Mesangial cell (primary cell): ENCODE measurements at places on chromosomes 16 and 17. TPM values are rescaled to one million over a fixed set of nuclear protein-coding genes. Genes with fewer than 3 reads are reported as not detected.

The HCFC1R1 gene
- 61.8 and 378 TPM in 2 replicates for total RNA-seq

The UNC13D gene
- total RNA-seq, result 5.1 and 15.7 TPM in 2 replicates

The MPP2 gene
- 2.8 and 4.4 TPM in 2 replicates for total RNA-seq

The C1QL1 gene
- 2.2 TPM in 1 of 2 replicates, not detected in the other for total RNA-seq

The JPH3 gene
- under 0.01 TPM in 1 of 2 replicates, not detected in the other for total RNA-seq

The FAM20A gene
- under 0.01 TPM in 1 of 2 replicates, not detected in the other for total RNA-seq

The KRT9 gene
- total RNA-seq, result not detected in 2 replicates

The PIGS gene
- total RNA-seq, result 76.3 and 162 TPM in 2 replicates
